Endothelial cell (in vitro differentiated cells): ENCODE measurements at places on chromosomes 1 and 21.

DNA sequence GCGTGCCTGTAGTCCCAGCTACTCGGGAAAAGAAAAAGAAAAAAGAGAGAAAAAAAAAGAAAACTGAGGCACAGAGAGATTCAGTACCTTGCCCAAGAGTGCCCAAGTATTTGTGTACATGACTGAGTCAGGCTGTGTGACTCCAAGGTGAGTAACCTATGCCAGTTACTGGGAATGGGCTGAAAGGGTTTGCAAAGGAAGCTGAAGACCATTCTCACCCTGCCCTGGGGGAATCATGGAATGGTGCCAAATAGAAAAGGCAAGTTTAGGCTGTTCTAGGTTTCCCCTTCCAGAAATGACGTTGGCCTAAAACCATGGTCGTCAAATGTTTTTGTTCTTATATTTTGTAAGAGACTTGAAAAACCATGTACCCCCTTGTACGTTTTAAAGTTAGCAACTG, 37.9 kb upstream of the LRIG2 start:
- no peak for DNase-seq

GRCh38 chr1:147189514-147189913, 17.2 kb upstream of the PRKAB2 start:
- DNase-seq, result no peak

GRCh38 chr1:58017641-58018040, 528.9 kb downstream of the OMA1 start:
- no peak for DNase-seq

- DNase-seq, result peak; percentile 5
Measured at GRCh38 chr1:14733048-14733778, 134.7 kb downstream of the KAZN start.

GRCh38 chr1:30974536-30974935, 66.0 kb upstream of the SDC3 start:
- no peak for DNase-seq

DNA sequence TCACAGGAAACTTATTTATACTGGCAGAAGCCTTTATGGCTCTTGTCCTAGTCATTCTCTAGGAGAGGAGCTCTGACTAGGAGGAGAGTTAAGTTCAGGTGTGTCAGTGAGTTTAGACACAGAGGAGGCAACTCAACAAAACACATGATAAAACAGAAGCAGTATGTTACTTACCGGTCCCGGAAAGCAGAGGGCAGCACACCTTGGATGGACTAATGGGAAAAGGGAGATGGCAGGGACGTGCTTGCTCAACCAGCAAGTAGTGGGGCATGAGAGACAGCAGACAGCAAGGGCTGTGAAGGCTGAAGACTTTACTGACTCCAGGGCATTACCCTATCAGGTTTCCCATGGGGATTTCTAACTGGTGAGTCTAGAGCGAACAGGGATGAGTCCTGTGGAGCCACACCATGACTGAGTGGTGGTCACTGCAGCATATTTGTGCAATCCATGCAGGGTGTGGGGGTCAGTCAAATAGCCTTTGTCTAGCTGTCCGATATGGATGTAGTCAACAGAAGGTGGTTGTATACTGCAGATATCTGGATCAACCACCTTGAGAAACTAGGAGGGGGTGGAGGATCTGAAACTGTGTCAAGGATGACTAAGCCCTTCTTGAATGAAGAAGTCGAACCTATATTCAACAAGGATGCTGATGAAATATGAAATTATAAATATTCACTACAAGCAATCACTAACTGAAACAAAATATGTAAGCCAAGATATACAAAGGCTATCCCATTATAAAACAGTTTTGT, 596.3 kb upstream of the CHRM3 start:
- DNase-seq, result no peak

- DNase-seq, result peak; percentile 75
Measured at GRCh38 chr1:58162952-58163550, 383.5 kb downstream of the OMA1 start.

DNA sequence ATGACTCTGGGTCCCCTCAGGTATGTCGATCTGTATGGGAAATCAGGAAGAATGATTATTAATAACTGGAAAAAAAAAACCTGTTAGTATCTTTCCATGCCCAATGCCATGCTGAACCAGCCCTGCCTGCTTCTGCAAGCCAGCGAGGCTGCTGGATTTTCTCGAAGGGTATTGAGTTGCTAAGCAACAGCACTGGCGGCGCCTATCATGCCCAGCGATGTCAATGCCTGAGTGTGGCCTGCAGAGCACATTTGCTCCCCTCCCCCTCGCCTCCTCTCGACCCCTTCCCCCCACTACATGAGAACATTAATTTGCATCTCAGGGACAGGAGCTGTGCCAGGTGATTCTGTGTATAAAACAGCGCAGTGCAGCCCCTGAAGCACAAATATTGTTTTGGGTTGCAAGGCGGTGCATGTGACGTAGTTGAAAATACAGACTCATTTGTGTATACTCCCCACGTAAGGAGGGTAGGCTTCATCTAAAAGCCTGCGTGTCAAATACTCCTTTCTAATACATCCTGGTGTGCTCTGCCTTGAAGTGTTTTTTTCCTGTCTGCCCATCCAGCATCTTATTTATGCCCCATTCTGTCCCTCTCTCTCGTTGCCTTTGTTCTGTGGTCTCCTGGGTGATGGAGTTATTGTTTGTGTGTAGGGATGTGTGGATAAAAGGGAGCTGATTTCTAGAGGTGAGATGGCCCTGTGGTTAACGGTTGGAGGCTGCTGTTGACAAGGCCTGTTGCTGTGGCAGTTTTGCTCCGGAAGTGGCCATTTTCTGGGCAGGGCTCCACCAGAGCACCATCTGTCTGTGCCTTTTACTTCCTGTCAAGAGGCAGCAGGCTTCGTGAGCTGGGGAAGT, 32.7 kb upstream of the ATP5PO start:
- peak; percentile 56 for DNase-seq

GRCh38 chr1:10553118-10553517, 78.4 kb downstream of the PEX14 start:
- no peak for DNase-seq

DNA sequence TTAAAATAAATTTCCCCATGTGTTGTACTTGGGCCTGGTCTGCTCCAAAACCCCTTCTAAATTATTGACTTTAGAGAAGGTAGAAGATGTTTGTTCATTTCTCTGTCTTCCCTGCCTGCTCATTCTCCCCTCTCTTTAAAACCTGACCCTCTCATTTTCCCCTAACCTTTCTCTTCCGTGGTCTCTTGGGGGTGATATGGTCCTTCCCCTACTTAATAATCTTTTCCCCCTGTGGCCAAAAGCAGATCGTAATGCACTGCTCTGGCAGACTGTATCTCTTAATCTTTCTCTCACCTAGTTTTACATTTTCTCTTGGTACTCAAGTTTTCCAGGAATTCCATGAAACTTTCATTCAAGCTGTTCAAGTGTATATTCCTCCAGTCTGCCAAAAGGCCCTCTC, 301.7 kb downstream of the TTLL7 start:
- no peak for DNase-seq

- DNase-seq, result no peak
Measured at GRCh38 chr21:29453511-29453910, 154.8 kb downstream of the BACH1 start.

DNA sequence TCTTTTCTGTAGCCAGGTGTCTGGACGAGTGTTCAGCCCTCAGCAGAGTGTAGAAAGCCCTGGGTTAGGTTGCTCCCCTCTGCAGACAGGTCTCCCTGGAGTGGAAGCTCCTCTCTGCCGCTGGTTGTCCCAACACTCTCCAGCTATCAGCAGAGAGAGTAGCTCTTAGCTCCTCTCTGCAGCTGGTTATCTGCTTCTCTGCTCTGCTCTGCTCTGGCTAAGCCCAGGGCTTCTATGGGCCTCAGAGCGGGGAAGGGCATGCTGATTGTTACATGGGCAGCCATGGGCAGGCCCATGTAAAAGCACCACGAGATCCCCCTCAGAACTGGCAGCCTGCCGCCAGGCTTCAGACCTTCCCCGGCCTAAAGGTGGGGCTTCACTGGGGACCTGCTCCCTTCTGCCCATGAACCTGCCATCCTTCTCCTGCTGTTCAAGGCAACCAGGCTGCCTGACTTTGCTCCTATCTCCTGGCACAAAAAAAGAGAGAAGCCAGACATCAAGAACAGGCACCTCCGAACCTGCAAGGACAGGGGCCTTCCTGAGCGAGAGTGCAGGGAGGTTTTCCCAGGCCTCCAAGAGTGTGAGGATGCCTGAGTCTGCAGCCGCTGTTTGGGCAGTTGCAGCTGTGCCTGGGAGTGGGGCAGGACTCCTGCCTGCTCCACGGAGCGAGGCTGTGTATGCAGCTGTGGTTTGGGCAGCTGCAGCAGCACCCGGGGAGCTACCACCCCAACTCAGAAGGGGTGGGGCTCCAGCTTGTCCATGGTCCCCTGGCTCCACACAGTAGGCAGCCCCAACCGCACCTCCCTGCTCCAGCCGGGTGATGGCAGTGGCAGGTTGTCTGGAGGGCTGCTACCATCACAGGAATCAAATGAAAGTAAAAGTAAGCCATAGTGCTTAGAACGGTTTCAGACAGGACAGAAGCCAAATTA, 973.7 kb downstream of the LTN1 start:
- no peak for DNase-seq

DNA sequence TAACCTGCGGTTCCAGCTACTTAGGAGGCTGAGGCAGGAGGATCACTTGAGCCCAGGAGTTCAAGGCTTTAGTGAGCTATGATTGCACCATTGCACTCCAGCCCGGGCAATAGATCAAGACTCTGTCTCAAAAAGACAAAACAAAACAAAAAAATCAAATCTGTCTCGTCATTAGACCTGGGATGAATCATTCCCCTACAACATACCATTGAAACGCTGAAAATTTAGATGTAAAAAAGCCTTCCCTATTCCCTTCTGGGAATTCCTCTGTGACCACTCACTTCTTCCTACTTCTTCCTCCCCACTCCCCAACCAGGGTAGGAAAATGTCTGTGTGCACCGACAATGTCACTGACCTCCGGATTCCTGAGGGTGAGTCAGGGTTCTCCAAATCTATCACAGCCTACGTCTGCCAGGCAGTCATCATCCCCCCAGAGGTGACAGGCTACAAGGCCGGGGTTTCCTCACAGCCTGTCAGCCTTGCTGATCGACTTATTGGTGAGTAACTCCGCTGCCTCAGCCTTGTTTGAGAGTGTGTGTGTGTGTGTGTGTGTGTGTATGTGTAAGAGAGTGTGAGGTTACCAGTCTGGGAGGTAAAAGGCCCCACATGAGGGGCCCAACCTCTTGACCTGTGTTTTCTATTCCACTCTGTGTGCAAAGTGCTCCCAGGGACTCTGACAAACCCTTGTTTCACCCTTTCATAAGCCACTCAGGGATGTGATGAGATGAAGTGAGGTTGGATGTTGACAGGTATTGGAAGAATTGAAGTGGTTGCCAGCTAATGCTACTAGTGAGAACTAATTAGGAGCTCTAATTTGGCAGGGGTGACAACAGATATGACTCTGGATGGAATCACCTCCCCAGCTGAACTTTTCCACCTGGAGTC, 16.3 kb upstream of the SARS1 start:
- peak; percentile 26 for DNase-seq

DNA sequence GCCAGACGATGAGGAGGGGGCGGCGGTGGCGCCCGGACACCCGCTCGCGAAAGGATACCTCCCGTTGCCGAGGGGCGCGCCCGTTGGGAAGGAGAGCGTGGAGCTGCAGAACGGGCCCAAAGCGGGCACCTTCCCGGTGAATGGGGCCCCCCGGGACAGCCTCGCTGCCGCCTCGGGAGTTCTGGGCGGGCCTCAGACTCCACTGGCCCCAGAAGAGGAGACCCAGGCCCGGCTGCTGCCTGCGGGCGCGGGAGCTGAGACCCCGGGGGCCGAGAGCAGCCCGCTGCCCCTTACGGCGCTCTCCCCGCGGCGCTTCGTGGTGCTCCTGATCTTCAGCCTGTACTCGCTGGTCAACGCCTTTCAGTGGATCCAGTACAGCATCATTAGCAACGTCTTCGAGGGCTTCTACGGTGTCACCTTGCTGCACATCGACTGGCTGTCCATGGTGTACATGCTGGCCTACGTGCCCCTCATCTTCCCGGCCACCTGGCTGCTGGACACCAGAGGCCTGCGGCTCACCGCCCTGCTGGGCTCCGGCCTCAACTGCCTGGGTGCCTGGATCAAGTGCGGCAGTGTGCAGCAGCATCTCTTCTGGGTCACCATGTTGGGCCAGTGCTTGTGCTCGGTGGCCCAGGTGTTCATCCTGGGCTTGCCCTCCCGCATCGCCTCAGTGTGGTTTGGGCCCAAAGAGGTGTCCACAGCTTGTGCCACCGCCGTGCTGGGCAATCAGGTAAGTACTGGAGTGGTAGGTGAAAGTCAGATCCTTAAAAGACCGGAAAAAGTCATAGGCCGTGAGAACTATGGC, 588 bp downstream of the FLVCR1 start:
- DNase-seq, result no peak
